Heart right ventricle (tissue), 16 donors: ENCODE measurements at places on chromosomes 12 and 14. TPM values are rescaled to one million over a fixed set of nuclear protein-coding genes. Genes with fewer than 3 reads are reported as not detected.

LRRC43 gene
- total RNA-seq, result 0.61 TPM

DNA sequence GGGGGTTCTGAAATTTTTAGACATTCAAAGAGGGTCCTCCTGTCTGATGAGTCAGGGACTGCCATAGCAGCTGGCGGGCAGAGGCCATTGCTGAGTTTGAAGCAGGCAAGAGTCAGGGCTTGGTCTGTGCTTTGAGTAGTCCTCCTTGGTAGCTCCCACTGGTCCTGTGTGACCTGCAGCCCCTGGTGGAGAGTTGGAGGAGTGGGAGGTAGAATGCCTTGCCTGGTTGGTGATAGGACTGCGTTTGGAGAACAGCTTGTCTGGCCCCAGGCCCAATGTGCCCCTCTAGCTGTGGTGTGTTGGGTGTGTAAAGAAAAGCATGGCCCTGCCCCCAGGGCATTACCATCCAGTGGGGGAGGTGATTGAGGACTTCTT lies 116.7 kb downstream of the BEGAIN start:
- no peaks in the 10 kb centered on the region for H3K36me3 ChIP-seq
- no peak overlapping the region for H3K27ac ChIP-seq
- no peaks in the 10 kb centered on the region for H3K4me1 ChIP-seq
- DNase-seq, result no peak

GRCh38 chr12:131927110-131928079 lies 1.7 kb upstream of the PUS1 start:
- peaks cover 5% of the 10 kb centered on the region for H3K4me1 ChIP-seq
- no peaks in the 10 kb centered on the region for H3K27me3 ChIP-seq
- DNase-seq, result no peak
- H3K4me3 ChIP-seq, result no peak overlapping the region
- H3K27ac ChIP-seq, result no peak overlapping the region

GRCh38 chr14:21988413-21988812 lies 314.8 kb upstream of the OR4E1 start:
- no peak overlapping the region for H3K27ac ChIP-seq
- H3K4me3 ChIP-seq, result no peak overlapping the region
- H3K27me3 ChIP-seq, result no peaks in the 10 kb centered on the region
- DNase-seq, result no peak

DNA sequence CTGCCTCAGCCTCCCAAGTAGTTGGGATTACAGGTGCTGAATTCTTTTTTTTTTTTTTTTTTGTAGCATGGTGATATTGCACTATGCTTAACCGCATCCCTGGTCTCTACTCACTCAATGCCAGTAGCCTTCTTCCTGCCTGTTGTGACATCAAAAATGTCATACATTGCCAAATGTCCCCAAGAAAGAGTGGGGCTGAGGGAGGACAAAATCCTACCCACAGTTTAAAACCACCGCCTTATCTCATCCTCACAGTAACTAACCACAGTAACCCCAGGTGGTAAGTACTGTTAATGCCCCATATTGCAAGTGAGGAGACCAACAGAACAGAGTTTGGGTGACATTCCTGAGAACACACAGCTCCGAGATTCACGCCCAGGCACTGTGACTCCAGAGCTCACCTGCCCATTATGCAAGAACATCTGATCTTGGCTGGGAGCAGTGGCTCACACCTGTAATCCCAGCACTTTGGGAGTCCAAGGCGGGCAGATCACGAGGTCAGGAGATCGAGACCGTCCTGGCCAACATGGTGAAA lies 19.6 kb downstream of the MORN3 start:
- peaks cover 10% of the 10 kb centered on the region for H3K4me1 ChIP-seq
- no peak overlapping the region for H3K4me3 ChIP-seq
- no peak for DNase-seq
- peaks cover 3% of the 10 kb centered on the region for H3K36me3 ChIP-seq
- H3K27ac ChIP-seq, result no peak overlapping the region
